ENCODE measurements at places on chromosomes 7 and 10. TPM values are rescaled to one million over a fixed set of nuclear protein-coding genes. Genes with fewer than 3 reads are reported as not detected.
A peak's percentile ranks its signal among the peaks of the same experiment; 100 is the strongest.

Gene TLL2
- total RNA-seq, result under 0.01 TPM

Gene FAM25A
- total RNA-seq, result not detected

GRCh38 chr10:72171175-72171630 is 44.6 kb upstream of the ANAPC16 start:
- DNase-seq, result peak; percentile 82

DNA sequence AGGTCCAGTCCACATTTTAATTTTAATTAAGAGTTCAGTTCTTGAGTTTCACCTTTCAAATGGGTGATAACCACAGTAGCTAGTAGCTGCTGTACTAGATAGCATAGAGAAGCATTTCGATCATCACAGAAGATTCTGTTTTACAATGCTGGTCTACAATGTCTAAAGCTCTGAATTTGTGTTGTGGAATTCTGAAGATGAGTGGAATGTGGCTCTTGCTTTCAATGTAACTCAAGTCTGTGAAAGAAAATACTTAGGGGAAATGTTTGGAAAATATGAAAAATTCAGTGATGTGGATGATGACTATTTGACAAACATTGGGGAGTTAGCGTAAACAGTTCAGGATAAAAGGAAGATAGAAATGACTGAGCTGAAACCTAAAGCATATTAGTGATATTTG is 139.4 kb downstream of the GNAT3 start:
- DNase-seq, result peak; percentile 44

DNA sequence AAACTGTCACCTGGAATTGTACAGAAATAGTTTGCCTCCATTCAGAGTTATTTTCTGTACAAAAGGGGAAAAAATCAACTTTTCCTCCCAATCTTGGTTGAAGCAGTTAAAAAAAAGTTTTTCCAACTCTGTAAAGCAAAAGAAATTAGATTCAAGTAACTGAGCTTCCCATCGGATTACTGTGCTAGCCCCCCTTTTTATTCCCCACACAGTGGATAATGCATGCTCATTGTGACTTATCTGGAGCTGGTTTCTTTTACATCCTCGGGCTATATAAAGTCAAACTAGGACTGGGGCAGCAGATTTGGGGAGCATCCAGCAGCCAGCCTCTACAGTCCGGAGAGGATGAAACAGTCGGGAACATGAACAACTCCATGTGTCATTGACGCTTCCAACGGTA is at the start of gene TECTB:
Gene TECTB, plus strand, starts transcription at position 301 of the 400 bp plus-strand sequence. CDS start 335 bp downstream, outside the sequence.
- DNase-seq, result no peak
